ENCODE measurements at places on chromosomes 4 and X.

DNA sequence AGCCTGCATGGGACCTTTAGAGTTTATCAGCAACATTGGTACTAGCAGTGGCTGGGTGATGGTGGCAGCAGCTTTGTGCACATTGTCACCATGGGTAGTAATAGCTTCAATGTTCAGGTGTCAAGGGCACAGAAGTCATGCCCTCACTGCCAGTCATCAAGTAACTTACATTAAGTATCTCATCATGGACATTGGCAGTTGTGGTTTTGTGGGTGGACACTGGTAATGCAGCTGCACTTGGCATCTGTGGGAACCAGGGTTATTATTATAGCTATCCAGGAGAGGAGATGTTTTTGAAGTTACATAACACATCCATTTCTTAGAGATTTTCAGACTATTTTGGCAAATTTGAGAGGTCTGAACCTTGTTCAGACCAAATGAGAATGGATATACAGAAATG is 243.2 kb upstream of the NOCT start:
- no peak for DNase-seq

DNA sequence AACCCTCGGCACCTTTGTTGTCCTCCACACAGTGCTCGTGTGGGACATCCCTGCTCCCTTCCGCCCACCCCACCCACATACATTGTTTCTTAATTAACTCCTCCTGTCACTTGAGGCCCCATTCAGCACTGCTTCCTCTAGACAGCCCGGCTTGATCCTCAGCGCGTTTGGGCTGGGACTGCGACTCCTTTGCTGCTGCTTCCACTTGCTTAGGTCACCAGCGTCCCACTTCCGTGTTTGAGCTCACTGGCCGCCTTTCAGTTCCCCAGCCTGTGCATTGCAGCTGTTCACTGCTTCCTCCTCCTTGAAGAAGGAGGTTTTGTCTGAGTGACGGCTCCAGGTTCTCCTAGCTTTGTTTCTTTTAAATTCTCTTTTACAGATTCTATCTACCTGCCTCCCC is 16.1 kb downstream of the RNF4 start:
- peak; percentile 95 for DNase-seq

- DNase-seq = no peak
Observed at GRCh38 chrX:13123857-13124345, 79.5 kb upstream of the FAM9C start.

DNA sequence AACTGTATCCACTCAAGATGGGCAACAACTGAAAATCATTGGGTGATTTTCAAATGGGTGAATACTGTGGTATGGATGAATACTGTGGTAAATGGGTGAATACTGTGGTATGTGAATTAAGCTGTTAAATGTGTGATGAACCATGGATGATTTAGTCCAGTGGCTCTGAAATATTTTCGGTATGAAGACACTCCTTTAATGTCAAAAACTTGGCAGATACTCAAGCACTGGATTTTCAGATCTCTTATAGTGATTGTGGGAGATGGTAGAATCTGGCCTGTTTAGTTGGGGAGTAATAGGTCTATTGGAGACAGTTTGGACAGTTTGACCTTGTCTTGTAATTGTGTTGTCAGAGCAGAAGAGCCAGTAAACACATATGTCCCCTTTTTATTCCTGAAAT is 45.7 kb downstream of the SSX7 start:
- DNase-seq = no peak

DNA sequence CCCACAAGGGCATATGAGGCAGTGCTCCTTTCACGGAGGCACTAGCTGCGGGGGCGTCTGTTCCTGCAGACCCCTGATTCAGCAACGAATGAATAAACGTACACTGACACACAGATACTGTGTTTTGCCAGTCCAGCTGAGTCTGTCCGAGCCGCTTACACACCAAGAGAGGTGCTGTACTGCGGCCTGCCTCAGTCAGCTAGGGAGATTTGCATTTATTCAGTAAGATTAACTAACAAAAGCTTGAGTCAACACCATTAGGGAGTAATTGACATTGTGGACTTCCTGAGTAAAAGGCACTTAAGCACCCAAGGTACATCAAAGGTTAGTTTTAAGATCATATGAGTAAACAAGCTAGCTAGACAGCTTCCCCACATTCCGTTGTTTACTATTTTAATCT is 31.0 kb upstream of the BEX4 start:
- DNase-seq = no peak

GRCh38 chr4:3451956-3452355 is 10.2 kb downstream of the HGFAC start:
- DNase-seq = no peak

GRCh38 chrX:40154250-40154852 is 56.6 kb upstream of the BCOR start:
- DNase-seq = no peak

DNA sequence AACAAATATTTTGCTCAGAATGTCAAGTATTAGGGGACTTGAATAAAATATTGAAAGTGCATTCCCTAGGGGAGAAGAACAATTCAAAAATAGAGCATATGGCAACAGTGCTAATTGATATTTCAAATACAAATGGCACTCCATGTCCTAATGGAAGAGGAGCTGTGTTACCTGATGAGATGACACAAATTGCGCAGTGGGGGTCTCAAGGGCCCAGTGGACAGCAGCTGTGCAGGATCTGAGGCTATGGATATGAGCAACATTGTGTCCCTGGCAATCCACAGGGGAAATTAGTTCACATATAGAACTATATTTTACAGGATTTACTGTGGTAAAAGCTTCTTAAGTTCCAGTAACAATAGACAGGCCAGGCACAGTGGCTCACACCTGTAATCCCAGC is 17.4 kb upstream of the USP46 start:
- DNase-seq = no peak

- peak; percentile 59 for DNase-seq
Observed at GRCh38 chr4:74546057-74546456, 101.1 kb downstream of the AREG start.

DNA sequence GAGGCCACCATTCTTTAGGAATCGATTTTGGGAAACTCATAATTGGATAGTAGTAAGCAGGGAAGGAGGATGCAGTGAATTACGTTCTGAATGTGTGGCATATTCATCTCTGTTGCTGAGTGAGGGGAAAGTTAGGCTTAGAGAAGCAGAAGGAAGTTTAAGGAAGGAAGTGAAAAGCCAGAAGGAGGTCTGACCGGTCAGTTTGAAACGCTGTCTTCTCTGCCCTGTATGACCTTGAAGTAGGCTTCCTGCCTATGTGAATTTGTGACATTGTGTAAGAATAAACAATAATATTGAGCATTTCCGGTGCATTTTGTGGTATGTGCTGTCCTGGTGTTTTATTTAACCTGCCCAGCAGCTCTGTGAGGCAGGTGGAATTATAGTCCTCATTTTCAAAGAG is 67.3 kb downstream of the PDLIM5 start:
- peak; percentile 77 for DNase-seq

DNA sequence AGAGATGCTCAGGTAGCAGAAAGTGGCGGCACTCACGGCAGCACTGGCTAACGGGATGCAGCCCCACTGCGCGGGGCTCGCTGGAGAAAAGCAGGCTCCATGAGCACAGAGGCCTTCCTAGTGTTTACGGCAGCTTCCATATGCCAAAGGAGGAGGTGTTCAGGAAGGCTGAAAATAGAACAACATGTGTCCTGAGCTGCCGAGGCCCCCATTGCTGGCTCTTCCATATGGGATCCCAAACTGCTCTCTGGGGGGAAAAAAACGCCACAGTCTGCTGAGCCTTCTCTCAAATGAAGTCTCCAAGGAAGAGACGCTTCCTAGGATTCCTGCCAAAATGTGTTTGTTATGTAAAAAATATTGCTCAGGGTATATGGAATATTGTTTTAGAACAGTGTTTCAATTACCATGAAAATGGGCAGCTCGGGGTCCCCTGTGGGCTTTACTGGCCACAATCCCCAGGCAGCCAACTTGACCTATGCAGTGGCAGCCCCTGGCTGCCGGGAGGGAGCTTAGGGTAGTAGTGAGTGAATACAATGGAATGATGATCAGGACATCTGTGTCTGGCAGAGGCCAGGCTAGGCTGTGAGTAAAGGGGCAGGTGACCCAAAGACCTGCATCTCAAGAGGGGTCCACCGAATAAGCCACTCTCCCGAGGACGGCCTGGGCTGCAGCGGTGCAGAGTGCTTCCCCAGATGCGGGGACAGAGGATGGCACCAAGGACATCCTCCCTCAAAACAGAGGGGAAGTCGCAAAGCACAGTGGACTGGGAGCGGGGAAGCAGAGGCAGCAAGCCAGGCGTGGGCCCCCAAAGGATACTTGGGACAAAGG is 170.1 kb downstream of the AFAP1 start:
- DNase-seq = no peak

DNA sequence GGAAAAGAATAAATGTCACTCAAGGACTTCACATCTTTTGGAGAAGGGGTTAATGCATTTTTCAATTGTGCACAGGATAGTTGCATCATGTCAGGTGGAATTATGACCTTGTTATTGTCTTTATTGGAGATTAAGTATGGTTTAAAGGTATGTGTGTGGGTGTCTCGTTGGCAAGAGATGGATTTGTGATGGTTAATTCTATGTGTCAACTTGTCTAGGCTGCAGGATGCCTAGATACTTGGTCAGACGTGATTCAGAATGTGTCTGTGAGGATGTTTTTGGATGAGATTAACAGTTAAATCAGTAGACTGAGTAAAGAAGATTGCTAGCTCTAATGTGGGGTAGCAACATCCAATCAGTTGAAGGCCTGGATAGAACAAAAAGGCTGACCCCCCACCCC is 42.2 kb upstream of the HSD17B10 start:
- DNase-seq = no peak

- peak; percentile 64 for DNase-seq
Observed at GRCh38 chrX:130110379-130111219, at the start of gene ELF4. TSS of gene ELF4 (minus strand) at chrX:130110497. CDS start at chrX:130081330, 29,167 bp downstream.

- no peak for DNase-seq
Observed at GRCh38 chr4:94715726-94716125, 42.0 kb upstream of the BMPR1B start.

DNA sequence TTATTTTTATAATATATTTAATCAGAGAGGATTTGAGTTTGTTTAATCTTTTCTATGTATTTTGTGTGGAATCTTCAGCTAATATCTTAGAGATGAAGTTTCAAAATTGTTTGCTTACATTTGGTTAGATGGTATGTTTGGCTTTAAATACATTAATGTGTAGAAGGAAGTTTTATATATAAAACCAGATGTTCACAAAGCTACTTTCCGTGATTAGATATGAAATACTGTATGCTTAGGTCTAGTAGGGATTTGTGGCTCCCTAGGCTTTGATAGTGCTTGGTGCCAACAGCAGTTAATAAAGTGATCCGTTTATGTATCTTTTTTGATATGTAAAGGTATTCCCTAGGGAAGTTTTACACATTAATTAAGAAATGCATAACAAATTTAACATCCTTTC is 223.0 kb downstream of the ARHGAP10 start:
- no peak for DNase-seq

GRCh38 chr4:24559032-24559821 is 25.1 kb downstream of the DHX15 start:
- no peak for DNase-seq

GRCh38 chr4:144985531-144985930 is 112.5 kb downstream of the ANAPC10 start:
- DNase-seq = no peak

DNA sequence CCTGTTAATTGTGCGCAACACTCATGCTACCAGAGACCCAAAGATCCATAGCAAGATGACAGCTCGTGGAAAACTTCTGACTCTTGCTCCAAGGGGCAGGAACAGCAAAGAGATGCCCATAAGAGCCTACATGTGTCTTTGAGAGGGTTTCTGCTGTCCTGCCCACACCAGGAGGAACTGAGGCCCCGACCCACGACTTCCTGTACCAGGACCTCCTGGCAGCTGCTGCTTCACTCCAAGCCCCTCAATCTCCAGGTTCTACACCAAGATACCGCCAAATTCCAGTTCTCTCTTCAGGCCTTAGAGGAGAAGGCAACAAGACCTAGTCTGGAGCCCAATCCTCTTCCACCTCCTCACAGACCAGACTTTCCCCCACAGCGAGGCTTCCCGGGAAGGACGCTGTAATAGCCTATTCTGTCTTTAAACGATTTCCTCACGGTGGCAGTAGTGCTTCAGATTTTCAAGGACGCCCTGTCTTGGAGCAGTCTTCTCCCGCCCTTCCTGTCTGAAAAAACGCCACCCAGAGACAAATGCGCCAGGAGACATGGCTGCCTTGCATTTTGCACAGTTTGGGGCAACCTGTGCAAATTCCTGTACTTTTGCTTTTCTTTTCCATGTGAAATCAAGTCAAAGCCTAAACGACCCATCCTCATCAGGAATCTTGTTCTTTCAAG is 230.2 kb upstream of the STK26 start:
- no peak for DNase-seq

Data from suppressor macrophage (primary cell).